ENCODE measurements at places on chromosomes 2 and 18.

DNA sequence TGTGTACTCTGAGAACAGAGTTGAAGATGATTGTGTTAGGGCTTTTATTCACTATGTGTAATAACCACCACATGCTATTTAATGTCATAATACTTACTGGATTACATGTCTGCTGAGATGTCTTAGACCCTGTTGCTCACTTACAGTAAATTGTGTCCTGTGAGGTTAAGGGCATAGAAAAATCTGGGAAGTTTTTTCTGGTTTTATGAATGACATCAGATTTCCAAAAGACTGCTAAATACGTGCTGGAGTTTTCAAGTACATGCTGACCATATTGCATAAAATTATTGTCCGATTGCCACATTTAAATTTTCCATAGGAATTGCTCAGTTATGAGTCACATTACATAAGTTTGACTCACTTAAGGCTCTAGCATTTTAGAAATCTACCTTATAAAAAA lies 96.7 kb upstream of the COL5A2 start:
- DNase-seq: no peak

- peak; percentile 65 for DNase-seq
These were observed 2.4 kb downstream of the PNKD start for GRCh38 chr2:218272531-218273212.

GRCh38 chr18:39801010-39801409 lies 2154.0 kb upstream of the PIK3C3 start:
- no peak for DNase-seq

DNA sequence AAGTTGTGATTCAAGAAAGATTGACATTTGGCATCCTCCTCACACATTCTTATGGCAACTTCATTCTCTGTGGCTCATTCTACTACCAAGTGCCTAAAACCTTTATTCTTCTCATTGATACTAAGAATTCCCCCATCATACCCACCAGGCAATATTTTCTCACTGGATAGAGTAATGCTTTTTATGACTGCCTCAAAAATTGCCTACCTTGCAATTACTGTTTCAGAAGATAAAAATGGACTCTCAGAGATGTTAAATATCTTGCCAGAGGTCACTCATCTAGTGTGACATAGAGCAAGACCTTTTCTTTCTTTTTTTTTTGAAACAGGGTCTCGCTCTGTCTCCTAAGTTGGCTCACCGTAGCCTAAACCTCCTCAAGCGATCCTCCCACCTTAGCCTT lies 192.8 kb upstream of the KYNU start:
- no peak for DNase-seq

GRCh38 chr2:233764761-233765160 lies 4.7 kb downstream of the UGT1A1 start:
- no peak for DNase-seq

DNA sequence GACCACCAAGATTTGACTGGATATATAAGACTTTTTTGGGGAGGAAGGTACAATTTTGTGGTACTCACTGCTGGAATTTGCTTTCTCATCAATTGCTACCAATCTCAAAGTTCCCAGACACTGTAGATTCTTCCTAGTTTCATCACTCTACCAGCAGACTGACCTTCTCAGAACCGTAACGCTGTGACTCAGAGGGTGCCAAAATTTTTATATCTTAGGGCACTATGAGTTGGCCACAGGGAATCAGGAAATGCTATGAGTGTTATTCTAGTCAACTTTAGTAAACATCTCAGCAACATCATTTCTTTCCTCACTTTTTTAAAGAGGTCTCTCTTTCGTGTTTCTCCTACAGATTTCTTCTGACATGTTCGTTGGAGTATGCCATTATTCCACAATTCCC lies 499.0 kb downstream of the TMX3 start:
- no peak for DNase-seq

DNA sequence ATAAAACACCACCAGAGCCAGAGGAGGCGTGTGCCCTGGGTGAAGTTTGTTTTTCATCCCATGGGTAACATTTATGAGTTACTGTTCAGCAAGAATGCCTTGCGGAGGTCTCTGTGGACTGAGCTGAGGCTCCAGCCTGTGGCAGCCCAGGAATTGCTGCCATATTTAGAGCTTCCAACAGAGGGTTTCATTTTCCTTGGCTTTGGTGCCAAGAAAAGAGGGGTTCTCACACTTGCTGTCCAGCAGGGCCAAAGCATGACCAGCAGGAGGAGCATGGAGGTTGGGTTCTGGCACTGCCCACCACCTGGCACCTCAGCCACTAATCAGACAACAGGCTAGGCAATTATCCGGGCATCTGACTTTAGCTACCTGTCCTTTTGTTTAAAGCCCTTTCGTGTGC lies 36.7 kb downstream of the EPAS1 start:
- DNase-seq: no peak

All from T-cell (primary cell).